Hepatocyte (in vitro differentiated cells): ENCODE measurements at places on chromosomes 13 and 19. TPM values are rescaled to one million over a fixed set of nuclear protein-coding genes. Genes with fewer than 3 reads are reported as not detected.

Gene ZNF350
- 3.5 and 4.3 TPM in 2 replicates for total RNA-seq

- H3K4me3 ChIP-seq = no peak overlapping the region
- H3K36me3 ChIP-seq = no peaks in the 10 kb centered on the region
- no peak for DNase-seq
- H3K27me3 ChIP-seq = no peaks in the 10 kb centered on the region
- H3K27ac ChIP-seq = no peak overlapping the region
- no peaks in the 10 kb centered on the region for H3K4me1 ChIP-seq
These were observed 32.5 kb downstream of the UCHL3 start for GRCh38 chr13:75581874-75582640.

Gene KCTD12
- 62.8 and 70.5 TPM in 2 replicates for total RNA-seq

GRCh38 chr13:113969311-113969972 is 4.4 kb downstream of the C13orf46 start:
- DNase-seq = no peak
- no peaks in the 10 kb centered on the region for H3K36me3 ChIP-seq
- H3K4me3 ChIP-seq = no peak overlapping the region

GRCh38 chr13:32272021-32272683 is 43.0 kb downstream of the ZAR1L start:
- no peak overlapping the region for H3K4me3 ChIP-seq
- no peaks in the 10 kb centered on the region for H3K4me1 ChIP-seq
- H3K27me3 ChIP-seq = no peaks in the 10 kb centered on the region
- no peaks in the 10 kb centered on the region for H3K36me3 ChIP-seq

DNA sequence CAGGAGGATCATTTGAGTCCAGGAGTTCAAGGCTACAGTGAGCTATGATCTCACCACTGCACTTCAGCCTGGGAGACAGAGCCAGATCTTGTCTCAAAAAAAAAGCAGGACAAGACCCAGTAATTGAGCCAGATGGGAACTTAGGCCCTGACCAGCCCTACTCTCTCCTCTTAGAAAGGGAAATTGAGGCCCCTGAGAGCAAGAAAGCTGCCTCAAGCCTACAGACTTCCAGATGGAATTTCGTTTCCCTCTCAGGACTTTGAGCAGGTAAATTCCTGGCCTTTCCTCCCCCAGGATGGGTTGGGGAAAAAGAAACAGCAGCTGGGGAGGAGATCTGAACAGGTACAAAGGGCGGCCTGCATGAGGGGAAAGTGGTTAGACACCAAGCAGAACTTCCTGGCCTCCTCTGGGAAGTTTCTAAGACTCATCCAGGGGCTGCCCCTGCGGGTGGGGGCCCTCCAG is 3.6 kb upstream of the BCL3 start:
- no peak overlapping the region for H3K4me3 ChIP-seq
- DNase-seq = no peak
- no peaks in the 10 kb centered on the region for H3K36me3 ChIP-seq
- no peaks in the 10 kb centered on the region for H3K27me3 ChIP-seq
